Spinal cord (tissue), 10 donors: ENCODE measurements at places on chromosomes 4 and X. TPM values are rescaled to one million over a fixed set of nuclear protein-coding genes. Genes with fewer than 3 reads are reported as not detected.

AFM gene
- not detected for polyA plus RNA-seq

MAGEA1 gene
- not detected for polyA plus RNA-seq

HEPH gene
- 36.4 TPM for polyA plus RNA-seq

PPARGC1A gene
- 12.2 TPM for polyA plus RNA-seq

NCAPG gene
- polyA plus RNA-seq: 18.1 TPM

C4orf54 gene
- 0.05 TPM for polyA plus RNA-seq

USP53 gene
- polyA plus RNA-seq: 20.6 TPM

ZC4H2 gene
- 29.5 TPM for polyA plus RNA-seq

CCDC160 gene
- polyA plus RNA-seq: 12.1 TPM
